NCI-H2081 (cell line): ENCODE measurements at places on chromosomes 6 and 20.

- no peak for DNase-seq
These were observed 1.5 kb downstream of the LRRC73 start for GRCh38 chr6:43508481-43509141.

DNA sequence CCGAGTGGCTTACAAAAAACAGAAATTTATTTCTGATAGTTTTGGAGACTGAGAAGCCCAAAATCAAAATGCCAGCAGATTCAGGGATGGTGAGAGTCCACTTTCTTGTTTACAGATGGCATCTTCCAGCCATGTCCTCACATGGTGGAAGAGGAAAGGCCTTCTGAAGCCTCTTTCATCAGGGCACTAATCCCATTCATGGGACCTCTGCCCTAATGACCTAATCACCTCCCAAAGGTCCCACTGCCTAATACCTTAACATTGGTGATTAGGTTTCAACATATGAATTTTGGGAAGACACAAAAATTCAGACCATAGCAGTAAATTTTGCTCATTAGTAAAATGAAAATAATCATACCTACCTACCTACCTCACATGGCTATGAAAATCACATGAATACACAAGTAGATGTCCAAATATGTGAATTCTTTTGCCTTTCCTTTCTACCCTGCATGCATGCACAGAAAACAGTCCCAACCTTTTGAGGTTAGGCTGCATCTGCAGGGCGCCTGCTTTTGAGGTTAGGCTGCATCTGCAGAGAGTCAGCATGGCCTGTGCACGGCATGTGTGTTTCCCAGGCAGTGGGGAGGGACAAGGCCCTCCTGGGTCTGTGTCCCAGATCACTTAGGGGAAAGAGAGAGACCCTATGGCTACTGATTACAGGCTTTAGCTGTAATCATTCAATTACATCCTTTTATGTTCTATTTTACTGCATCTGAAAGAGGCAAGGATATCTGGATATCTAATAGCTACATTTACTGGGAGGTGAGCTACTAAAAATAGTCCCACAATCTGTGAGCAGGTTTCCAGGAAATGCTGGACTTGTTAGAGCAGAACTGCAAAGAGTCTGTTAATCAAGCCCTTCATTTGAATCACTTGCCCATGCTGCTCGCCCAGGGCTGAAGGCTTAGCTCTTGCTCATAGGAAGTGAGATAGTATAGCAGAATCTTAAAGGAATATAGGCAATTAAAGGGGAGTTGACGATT lies 497.7 kb upstream of the MARCKS start:
- peak; percentile 16 for DNase-seq

DNA sequence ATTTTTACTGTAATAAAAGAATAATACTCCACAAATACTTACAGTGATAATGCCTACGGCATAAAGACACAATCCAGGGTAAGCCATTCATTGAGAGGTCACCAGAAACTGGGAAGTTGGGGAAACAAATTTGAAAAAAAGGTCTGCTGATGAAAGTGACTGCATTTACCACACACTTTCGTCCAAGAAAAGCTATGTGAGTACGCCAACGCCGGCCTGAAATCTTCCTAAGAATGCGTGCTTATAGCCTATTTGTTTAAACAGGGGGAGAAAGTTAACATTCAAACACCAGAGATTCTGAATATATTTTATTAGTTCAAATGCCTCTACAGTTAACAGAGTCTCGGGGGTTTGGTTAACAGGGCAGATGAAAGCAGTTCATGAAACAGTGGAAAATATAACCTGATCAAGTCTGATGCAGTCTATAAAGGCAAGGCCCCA lies 657 bp upstream of the LTV1 start:
- DNase-seq = no peak

- no peak for DNase-seq
These were observed 19.1 kb upstream of the MYLIP start for GRCh38 chr6:16109659-16110305.

GRCh38 chr20:17960927-17961586 lies 7.5 kb downstream of the SNX5 start:
- no peak for DNase-seq

DNA sequence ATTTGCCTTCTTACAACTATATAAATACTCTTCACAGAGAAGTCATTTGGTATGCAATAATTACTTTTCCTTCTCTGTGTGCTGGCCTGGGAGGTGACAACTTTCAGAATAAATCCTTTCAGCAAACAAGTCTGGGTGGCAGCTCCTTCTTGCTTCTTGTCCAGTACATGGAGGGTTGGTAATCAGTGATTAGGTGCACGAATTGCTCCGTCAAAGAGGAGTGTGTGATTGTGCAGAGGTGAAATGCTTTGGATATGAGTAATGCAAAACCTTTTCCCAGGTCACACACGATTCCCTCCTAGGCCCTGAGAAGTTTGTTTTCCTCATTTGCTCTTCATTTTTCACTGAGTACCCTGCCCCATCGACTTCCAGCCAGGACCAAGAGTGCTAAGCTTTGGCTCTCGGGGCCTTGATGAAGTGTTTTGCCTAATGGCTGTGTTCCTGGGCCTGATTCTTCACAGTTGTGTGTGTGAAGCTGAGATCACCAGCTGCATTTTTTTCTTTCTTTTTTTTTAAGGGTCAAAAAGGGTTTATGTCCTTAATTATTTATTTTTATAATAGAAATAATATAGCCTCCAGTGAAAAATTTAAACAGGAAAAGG lies 216.5 kb downstream of the ZMYND8 start:
- no peak for DNase-seq

- DNase-seq = no peak
These were observed 17.7 kb downstream of the UTRN start for GRCh38 chr6:144302701-144303372.

- no peak for DNase-seq
These were observed 35.9 kb downstream of the MAPK14 start for GRCh38 chr6:36063318-36064060.

DNA sequence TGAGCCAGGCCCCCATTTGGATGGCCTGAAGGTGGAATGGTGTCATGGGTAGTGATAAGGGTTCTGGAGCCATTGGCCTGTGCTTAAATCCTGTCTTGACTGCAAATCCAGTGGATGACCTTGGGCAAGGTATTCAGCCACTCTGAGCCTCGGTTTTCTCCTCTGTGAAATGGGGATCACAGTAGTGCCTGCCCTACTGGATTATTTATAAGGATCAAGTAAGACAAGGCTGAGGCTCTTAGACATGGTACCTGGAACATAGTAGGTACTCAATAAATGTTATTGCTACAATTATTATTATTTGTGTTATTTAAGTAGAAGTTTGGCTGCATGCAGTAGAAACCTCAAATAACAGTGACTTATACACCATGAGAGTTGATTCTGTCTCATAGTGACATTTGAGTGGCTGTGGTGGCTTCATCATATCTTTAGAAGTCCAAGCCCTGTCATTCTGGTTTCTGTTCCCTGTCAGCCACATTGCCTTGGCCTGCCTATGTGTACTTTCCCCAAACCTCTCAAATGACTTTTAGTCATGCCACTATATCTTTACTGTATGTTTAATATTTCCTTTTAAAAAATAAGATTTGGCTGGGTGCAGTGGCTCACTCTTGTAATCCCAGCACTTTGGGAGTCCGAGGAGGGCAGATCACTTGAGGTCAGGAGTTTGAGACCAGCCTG lies 37.6 kb upstream of the CHMP4B start:
- no peak for DNase-seq

DNA sequence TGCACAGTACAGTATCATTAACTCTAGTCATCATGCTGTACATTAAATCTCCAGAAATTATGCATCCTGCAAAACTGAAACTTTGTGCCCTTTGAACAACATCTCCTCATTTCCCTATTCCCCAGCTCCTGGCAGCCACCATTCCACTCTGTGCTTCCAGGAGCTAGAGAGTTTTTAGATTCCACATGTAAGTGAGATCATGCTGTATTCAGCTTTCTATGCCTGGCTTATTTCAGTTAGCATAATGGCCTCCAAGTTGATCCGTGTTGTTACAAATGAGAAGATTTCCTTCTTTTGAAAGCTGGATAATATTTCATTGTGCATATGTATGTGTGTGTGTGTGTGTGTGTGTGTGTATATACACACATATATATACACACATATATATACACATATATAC lies 86.9 kb upstream of the SLC24A3 start:
- no peak for DNase-seq

DNA sequence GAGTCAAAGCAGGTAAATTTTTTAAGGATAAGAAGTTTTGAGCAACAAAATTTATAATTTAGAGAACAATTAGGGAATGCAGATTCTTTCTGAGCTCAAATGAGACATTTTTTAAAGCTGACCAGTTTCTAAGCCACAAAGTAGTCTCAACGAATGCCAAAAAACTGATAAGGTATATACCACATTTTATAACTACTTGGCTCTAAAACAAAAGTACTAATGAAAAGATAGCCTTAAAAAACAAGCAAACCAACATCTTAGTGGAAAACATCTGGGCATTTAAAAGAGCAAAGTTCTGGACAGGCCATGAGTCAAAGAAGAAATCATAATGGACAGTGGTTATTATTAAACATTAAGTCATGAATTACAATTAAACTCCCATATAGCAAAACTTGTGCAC lies 23.2 kb upstream of the RNF146 start:
- DNase-seq = no peak

DNA sequence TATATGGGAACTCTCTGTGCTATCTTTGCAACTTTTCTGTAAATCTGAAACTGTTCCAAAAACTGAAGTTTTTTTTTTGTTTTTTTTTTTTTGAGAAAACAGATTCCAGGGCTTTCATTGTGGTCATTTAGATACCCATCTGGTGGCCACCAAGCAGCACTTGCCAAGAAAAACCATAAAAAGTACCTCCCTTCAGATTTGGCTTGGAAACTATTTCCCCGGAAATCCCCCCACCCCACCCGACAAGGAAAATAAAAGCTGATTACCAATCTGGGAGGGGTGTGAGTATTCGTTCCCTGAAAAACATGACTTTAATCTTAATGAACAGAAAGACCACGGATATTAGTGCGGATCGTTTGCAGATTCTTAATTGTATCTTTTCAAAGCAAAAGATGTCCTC lies 1.9 kb downstream of the NFATC2 start:
- peak; percentile 44 for DNase-seq

DNA sequence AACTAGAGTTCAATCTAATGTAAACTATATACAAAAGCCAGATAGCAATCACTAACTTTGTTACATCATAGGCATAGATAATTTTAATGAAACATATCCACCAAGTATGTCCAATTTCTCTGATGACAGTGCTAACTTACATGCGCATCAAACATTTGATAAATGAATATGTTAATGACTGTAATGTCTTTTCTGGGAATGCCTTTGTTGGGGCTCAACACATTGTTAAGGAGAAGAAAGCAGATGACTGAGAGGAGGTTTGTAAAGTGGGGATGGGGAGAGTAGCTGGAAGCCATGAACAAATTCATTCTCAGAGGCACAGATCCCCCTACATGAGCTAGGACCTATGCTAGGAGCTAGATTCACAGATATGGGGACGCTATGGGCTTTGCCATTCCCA lies 950.0 kb downstream of the KIF16B start:
- no peak for DNase-seq

GRCh38 chr20:23482138-23482537 lies 8.8 kb upstream of the CST8 start:
- DNase-seq = no peak

DNA sequence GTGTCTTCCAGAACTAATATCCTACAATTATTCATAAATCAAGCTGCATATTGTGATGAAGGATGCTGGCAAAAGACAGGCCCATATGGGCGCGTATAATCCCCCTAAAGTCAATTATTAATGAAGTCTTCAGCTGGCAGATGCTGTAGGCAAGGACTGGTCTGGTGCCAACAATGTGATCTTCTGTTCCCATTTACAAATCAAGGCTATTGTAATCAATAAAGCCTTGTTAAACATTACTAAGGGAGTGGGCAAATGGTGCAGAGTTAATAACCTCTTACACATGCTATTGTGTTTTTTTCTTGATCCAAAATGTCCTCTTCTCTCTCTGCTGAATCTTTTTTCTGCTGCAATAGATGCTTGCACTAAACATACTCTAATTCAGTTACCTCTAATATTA lies 119.0 kb downstream of the ALDH8A1 start:
- DNase-seq = no peak
